ENCODE measurements at places on chromosomes 4 and X. TPM values are rescaled to one million over a fixed set of nuclear protein-coding genes. Genes with fewer than 3 reads are reported as not detected.

GRCh38 chr4:41258783-41259182, 2.1 kb downstream of the UCHL1 start:
- DNase-seq = no peak
- peaks cover 22% of the 10 kb centered on the region for H3K4me1 ChIP-seq
- H3K4me3 ChIP-seq = no peak overlapping the region
- H3K36me3 ChIP-seq = peaks cover 10% of the 10 kb centered on the region
- H3K27ac ChIP-seq = no peak overlapping the region
- H3K27me3 ChIP-seq = no peaks in the 10 kb centered on the region

- no peaks in the 10 kb centered on the region for H3K4me1 ChIP-seq
- no peaks in the 10 kb centered on the region for H3K36me3 ChIP-seq
- H3K4me3 ChIP-seq = no peak overlapping the region
- no peak for DNase-seq
- no peaks in the 10 kb centered on the region for H3K27me3 ChIP-seq
Measured at GRCh38 chrX:16033331-16033730, 90.0 kb upstream of the GRPR start.

- H3K27me3 ChIP-seq = no peaks in the 10 kb centered on the region
- H3K4me3 ChIP-seq = no peak overlapping the region
- no peaks in the 10 kb centered on the region for H3K36me3 ChIP-seq
- H3K27ac ChIP-seq = no peak overlapping the region
- no peak for DNase-seq
- no peaks in the 10 kb centered on the region for H3K4me1 ChIP-seq
Measured at GRCh38 chr4:185932491-185932890, 120.5 kb upstream of the SORBS2 start.

GRCh38 chr4:25096981-25097443, 63.2 kb downstream of the SEPSECS start:
- H3K4me3 ChIP-seq = no peak overlapping the region
- H3K4me1 ChIP-seq = peaks cover 9% of the 10 kb centered on the region
- DNase-seq = no peak
- H3K27ac ChIP-seq = no peak overlapping the region
- no peaks in the 10 kb centered on the region for H3K36me3 ChIP-seq

Gene TMEM271
- total RNA-seq = 0.25 TPM

Gene GABRG1
- total RNA-seq = not detected

Gene ERAS
- not detected for total RNA-seq

DNA sequence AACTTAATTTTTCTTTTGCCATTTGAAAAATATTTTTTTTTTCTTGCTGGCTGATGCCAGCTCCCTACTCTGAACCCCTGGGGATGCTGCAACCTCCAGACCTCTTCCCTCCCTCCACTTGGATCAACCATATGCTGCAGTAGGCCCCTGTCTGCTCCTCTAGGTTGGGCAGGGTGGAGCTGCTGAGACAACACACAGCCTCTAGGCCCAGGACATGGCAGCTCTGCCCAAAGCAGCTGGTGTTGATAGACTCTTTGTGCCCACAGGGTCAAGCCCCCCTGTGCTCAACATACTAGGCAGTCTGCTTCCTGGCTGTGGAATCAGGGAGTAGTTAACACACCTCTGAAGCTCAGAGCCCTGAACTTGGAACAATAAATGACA, 19.9 kb upstream of the CLNK start:
- no peaks in the 10 kb centered on the region for H3K27me3 ChIP-seq
- H3K4me1 ChIP-seq = no peaks in the 10 kb centered on the region
- no peaks in the 10 kb centered on the region for H3K36me3 ChIP-seq
- H3K27ac ChIP-seq = no peak overlapping the region
- no peak overlapping the region for H3K4me3 ChIP-seq
